ENCODE measurements at places on chromosomes 3 and 15.

DNA sequence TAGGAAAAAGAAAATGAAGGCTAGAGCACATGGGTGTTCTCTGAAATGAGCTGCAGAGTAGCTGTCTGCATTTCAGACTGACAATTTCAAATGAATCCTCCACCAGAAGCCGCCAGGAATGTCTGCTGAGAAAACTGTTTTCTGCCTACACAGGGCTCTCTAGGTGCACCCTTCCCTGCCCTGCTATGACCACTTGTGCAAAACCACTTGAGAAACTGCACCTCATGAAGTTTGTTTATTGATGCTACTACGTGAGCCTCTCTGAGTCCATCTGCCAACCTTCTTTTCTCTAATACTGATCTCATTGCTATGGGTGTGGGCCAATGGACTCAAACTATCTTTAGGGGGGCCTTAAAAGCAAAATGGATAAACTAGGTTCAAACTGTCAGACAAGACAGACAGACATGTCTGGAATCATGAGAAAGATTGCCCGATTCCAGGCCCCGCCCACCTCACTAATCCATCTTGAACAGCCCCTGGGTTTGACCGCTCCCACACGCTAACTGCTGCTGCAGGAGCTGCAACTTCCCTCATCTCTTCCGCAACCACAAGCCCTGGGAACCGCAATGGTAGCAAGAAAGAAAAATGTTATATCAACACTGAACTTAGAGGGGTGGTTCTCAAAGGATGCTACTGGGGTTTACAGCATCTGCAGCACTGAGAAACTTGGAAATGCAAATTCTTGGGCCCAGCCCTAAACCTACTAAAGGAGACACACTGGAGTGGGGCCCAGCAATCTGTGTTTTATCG, 9.0 kb upstream of the CD47 start:
- DNase-seq: no peak

DNA sequence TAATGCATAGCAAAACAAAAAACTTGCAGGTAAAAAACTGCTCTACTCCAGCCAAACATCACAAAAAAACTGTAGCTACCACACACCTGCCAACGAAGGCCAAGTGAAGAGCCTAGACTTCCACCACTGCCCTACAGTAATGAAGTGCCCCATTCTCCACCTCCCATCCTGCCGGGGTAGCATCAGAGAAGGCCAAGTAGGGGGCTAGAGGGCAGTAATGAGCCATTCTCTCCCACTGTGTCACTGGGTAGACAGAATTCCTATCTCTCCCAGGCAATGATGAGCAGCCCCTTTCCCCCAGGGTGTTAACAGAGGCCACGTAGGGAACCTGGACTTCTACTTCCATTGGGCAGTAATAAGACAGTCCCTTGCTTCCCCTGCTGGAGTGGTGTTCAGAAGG, 9.5 kb downstream of the SEC22C start:
- DNase-seq: peak; percentile 34

DNA sequence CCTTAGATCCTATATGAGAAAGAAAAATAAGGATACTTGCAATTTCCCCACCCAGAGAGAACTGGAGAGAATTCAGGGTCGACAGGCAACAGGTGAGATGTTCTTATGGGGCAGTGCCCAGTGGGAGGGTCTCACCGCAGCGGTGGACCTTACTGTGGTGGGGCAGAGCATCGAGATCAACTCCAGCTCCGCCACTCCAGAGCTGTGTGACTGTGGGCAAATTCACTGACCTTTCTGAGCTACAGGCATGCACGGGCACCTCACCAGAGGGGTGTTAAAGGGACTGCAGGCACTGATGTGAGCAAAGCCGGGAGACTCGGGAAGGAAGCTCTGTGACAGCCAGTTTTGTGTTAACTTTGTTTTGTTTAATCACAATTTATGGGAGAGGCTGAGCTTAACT, 30.9 kb downstream of the RGMA start:
- no peak for DNase-seq

DNA sequence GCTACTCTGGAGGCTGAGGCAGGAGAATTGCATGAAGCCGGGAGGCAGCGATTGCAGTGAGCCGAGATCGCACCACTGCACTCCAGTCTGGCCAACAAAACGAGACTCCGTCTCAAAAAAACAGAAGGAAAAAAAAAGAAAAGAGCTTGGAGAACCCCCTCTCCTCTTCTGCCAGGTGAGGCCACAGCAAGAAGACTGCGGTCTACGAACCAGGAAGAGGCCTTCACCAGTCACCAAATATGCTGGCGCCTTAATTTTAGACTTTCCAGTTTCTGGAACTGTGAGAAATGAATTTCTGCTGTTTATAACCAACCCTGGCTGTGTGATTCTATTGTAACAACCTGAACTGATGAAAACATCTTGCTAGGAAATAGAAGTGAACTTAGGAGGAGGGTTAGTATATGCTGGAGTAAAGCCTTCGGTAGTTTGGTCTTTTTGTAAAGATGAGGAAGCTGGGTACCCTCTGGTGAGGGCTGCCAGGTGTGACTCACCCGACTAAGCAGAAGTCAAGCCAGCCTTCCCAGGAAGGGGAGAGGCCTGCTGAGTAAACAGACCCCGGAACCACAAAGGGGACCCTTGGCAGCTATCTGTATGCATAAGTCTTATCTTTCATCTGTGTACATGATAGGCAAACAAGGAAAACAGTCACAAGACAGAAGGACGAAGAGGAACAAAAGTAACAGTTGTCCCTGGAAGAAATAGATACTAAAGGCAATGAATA, 78.7 kb downstream of the KLF13 start:
- DNase-seq: peak; percentile 30

- DNase-seq: no peak
Observed at GRCh38 chr3:9781551-9781950, 10.7 kb downstream of the TADA3 start.

GRCh38 chr15:92657486-92657885, 1.9 kb upstream of the FAM174B start:
- DNase-seq: no peak

DNA sequence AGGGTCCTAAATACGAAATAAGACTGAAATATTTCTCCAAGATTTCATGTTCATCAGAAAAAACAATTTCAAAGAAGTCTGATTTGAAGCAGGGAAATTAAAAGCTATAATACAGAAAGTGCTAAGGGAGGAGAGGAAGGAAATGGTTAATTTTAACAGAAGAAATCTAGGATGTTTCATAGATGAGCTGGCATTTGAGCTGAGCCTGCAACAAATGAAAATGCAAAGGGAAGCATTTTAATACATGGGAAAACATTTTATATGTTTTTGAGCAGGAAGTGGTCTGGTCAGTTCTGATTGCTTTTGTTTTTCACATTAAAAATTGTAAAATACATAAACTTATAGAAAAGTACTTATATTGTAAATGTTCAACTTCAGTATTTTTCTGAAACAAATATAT, 17.2 kb upstream of the RAP2B start:
- no peak for DNase-seq

DNA sequence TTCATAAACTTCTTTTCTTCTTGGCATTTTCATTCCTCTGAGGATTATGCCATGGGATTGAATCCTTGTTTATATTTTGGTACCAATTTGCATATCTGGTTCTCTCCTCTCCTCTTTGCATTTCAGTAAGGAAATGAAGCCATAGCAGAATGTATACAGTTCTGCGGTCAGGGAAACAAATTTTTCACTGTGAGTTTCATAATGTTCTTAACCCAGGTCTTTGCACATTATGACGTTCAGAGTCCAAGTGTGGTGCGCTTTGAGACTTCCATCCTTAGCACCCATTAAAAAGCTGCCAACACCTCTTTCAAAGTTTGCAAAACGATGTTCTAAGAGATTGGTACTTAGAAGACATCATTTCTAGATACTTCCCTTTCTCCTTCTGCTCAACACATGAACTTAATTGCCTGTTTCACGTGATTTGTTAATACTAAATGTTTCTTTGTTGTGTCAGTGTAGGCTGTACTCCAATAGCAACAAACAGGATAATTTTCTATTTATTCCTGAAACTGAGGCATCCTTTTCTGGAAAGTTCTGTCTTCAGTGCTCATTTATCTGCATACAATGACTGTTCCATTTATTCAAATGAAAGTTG, 953.1 kb upstream of the NR2F2 start:
- DNase-seq: no peak

DNA sequence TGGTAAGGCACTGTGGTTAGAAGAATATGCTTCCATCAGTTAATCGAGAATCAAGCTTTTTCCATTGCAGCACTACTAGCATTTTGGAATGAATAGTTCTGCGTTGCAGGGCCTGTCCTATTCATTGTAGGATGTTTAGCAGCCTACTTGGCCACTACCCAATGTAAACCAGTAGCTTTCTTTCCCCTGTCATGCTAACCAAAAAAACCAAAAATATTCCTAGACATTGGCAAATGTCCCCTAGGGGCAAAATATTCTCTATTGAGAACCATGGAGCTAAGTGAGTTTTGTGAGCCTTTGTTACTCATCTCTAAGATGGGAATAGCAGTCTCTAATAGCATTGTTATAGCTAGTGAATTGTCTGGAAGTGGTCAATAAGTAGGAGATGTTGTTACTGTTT, 187.2 kb downstream of the CADPS start:
- no peak for DNase-seq

DNA sequence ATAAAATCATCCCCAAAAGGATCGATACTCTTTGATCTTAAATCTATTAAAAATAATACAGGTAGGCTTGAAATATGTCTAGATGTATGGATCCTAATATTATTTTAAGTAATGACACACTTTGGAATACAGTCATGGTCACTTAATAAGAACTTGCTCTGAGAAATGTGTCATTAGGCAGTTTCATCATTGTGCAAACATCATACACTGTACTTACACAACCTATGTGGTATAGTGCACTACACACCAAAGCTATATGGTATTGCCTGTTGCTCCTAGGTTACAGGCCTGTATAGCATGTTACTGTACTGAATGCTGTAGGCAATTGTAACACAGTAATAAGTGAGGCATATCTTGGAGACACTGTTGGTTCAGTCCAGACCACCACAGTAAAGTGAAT, 307.1 kb downstream of the RAP2B start:
- no peak for DNase-seq

DNA sequence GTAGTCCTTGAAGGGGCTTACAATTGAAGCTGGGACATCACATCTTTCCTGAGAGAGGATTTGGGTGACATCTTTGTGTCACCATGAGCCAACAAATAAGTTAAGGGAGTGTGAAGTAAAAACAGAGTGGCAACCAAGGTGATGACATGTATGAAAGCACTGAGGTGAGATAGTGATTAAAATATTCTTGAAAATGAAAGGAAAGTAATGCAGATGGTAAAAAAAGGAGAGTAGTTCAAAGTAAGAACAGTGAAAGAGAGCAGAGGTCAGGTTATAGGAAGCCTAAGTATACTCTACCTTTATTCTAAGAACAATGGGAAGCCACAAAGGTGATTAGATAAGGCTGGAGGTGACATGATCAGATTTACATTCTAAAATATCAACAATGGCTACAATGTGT, 486.1 kb downstream of the DIPK2A start:
- DNase-seq: no peak

- DNase-seq: no peak
Observed at GRCh38 chr3:134918441-134918840, 123.4 kb downstream of the EPHB1 start.

DNA sequence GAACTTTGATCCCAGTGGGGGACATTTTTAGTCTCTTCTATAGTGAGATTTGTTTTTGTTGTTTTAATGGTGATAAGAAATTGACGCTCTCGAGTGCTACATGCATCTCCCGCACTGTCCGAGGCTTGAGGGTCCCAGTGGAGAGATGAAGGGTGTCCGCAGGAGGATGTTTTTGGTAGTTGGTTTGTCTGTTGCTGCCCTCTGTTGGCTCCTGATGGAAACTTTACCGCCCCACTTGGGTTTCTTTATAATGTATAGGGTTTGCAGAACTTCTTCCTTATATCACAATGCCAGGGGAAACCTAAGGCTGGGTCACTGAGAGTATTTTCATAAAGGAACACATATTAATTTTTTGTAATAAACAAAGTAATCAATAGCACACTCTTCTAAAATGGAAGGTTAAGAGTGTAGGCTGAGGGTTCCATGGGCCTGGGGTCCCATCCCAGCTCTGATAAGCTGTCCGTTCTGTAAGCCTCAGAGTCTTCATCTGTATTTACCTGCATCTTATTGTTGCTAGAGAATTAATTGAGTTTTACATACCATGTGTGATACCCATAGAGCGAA, 185.3 kb upstream of the FEZF2 start:
- no peak for DNase-seq

DNA sequence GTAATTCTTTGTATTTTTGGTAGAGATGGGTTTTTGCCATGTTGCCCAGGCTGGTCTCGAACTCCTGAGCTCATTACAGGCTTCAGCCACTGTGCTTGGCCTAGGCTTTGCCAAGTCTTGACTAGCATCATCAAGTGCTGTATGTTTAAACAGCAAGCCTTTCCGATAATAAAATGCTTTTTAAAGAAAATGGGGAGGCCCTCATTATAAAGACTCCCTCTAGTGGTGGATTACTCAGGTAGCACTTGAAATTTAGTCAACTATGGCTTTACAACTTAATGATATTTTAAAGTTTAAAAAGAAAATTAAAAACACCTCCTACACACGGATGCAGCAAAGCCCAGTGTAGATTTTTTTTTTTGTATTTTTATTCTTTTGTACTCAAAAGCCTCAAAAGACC, 213.6 kb downstream of the GAP43 start:
- no peak for DNase-seq

GRCh38 chr15:77775837-77776236, 143.1 kb upstream of the LINGO1 start:
- no peak for DNase-seq

Measured in activated CD4-positive, alpha-beta memory T cell treated with anti-CD3 and anti-CD28 coated beads for 36 hours (primary cell).